Breast epithelium (tissue), 4 donors: ENCODE measurements at places on chromosomes 2 and 18. TPM values are rescaled to one million over a fixed set of nuclear protein-coding genes. Genes with fewer than 3 reads are reported as not detected.

Gene CDH20
- total RNA-seq, result 1.2 TPM

Gene RTTN
- total RNA-seq, result 14.7 TPM

Gene DSC3
- total RNA-seq, result 17.0 TPM

Gene UGT1A4
- not detected for total RNA-seq

Gene FBXO15
- 0.73 TPM for total RNA-seq

DNA sequence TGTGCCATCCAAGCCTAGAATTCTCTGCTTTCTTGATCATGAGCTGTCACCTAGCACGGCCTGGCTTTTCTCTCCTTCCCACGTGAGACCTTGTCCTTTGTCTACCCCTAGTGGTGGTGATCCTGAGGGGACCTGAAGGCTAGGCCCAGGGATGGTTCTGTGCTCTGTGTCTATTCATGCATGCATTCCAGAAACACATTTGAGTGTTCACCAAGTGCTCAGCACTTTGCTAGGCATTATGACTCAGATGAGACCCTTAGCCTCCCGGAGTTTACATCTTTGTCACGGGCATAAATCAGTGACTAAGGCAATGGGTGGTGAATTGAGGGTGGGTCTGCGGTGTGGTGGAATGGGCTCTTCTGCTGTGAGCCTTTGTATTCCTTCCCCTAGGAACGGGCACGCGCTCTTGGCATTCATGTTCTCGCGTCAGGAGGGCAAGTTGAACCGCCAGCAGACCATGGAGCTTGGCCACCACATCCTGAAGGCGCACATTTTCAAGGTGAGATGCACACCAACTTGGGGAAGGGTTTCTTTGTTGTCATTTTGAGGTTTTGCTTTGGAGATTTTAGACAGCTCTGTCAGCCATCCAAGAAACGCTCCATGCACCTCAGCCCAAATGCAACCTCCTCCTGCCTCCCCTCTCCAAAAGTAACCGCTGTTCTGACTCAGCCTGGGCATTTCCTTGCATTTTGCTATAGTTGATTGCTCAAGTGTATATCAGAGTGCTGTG, 100.9 kb downstream of the WDSUB1 start:
- no peak for DNase-seq

DNA sequence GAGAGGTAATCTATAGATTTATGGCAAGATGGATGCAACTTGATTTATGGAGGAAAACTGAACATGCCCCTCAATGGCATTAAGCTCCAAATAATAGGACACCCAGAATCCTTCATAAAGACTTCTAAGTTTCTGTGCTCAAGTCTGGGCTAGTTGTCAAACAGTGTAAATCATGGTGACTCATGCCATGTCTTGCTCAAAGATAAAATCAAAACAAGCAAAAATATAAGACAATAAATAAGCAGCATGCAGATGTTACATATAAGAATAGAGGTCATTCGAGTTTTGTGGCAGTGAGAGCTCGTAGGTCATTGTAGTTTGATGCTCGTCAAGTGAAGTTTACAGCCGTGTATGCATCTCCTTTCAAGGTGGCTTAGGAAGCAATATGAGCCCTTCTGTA, 403.2 kb downstream of the THSD7B start:
- DNase-seq, result no peak

DNA sequence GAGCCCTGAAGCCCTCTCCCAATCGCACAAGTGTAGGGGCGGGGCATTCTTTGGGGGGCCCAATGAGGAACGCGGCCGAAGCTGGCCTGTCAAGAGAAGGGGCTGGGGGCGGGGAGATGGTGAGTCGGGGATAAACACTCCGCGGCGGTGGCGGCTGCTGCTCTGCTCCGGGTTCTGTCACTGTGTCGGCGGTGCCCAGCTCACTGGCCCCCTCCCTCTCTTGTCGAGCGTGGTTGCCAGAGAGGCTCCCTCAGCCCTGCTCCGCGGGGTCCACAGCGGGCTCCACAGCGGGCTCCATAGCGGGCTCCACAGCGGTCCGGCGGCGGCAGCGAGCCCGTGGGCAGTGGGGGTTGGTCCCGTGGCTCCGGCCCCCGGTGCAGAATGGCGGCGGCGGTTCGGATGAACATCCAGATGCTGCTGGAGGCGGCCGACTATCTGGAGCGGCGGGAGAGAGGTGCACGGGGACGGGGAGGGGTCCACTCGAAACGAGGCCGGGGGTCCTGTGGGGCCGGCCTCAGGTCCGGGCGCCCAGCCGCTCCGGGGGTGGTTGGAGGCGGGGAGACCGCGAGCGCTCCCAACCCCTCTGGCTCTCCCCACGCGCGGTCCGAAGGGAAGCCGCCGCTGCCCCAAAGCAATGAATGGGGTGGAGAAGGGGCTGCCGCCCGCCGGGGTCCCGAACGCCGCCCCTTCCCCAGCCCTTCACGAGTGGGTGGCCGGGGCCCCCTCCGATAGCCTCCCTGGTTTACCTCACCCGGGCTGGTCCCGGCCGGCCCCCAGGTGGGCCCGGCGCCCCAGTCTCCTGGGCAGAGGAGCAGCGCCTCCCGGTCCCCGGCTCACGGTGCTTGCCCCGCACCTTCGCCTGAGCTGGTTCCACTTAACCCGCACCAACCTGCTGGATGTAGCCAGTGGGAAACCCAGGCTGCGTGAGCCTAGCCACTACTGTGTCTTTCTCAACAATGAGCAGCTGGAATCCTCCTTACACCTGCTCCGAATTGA, at the start of gene MXD1:
Gene MXD1 (plus strand): TSS at position 160 of the 996 bp plus-strand sequence. CDS start 222 bp downstream, at position 382.
- no peak for DNase-seq

DNA sequence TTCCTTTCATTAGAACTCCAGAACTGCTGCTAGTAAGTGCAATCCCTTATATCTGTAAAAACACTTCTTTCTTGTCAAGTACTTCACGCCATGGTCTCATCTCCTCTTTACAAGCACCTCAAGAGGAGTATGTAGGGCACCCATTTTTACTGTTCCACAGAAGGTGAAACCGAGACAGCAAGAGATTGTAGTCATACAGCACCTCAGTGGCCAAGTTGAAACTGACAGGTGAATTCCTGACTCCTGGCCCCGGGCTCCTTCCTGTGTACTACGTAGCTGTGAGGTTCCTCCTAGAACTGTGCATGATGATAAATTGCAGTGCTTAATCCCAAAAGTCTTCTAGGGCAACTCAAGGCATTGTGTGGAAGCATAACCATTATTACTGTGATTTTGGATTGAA, 131.5 kb upstream of the MEIS1 start:
- DNase-seq, result no peak
